Activated CD4-positive, alpha-beta T cell treated with anti-CD3 and anti-CD28 coated beads for 36 hours (primary cell): ENCODE measurements at places on chromosomes 1 and 21. TPM values are rescaled to one million over a fixed set of nuclear protein-coding genes. Genes with fewer than 3 reads are reported as not detected.

SPATA45 gene
- total RNA-seq = not detected

RHEX gene
- not detected for total RNA-seq

LRRC53 gene
- total RNA-seq = not detected

RNU11 gene
- total RNA-seq = not detected

ST6GALNAC5 gene
- total RNA-seq = not detected

SON gene
- 380 TPM for total RNA-seq

GRCh38 chr1:27652111-27652864 lies 17.3 kb upstream of the FGR start:
- H3K27ac ChIP-seq = no peak overlapping the region
- no peak overlapping the region for H3K4me3 ChIP-seq
- H3K4me1 ChIP-seq = peaks cover 15% of the 10 kb centered on the region
- no peaks in the 10 kb centered on the region for H3K36me3 ChIP-seq
- no peak for DNase-seq

GRCh38 chr1:8937701-8938100 lies 8.0 kb upstream of the CA6 start:
- no peaks in the 10 kb centered on the region for H3K27me3 ChIP-seq
- H3K27ac ChIP-seq = no peak overlapping the region
- no peak for DNase-seq
- H3K36me3 ChIP-seq = no peaks in the 10 kb centered on the region

- peaks cover 46% of the 10 kb centered on the region for H3K4me1 ChIP-seq
- no peak for DNase-seq
- H3K27ac ChIP-seq = no peak overlapping the region
- no peaks in the 10 kb centered on the region for H3K27me3 ChIP-seq
These were observed 149.4 kb downstream of the RERE start for GRCh38 chr1:8667869-8668594.

GRCh38 chr1:224616756-224617409 lies 766 bp downstream of the CNIH3 start:
- H3K36me3 ChIP-seq = no peaks in the 10 kb centered on the region
- peak; percentile 13 for DNase-seq
- H3K4me3 ChIP-seq = peak overlapping the region; percentile 42
- peaks cover 52% of the 10 kb centered on the region for H3K27me3 ChIP-seq
- H3K27ac ChIP-seq = no peak overlapping the region
- peaks cover 30% of the 10 kb centered on the region for H3K4me1 ChIP-seq

GRCh38 chr1:88730995-88731394 lies 46.9 kb downstream of the PKN2 start:
- no peak overlapping the region for H3K4me3 ChIP-seq
- no peak for DNase-seq
- H3K36me3 ChIP-seq = peaks cover 36% of the 10 kb centered on the region
- H3K4me1 ChIP-seq = peaks cover 25% of the 10 kb centered on the region

DNA sequence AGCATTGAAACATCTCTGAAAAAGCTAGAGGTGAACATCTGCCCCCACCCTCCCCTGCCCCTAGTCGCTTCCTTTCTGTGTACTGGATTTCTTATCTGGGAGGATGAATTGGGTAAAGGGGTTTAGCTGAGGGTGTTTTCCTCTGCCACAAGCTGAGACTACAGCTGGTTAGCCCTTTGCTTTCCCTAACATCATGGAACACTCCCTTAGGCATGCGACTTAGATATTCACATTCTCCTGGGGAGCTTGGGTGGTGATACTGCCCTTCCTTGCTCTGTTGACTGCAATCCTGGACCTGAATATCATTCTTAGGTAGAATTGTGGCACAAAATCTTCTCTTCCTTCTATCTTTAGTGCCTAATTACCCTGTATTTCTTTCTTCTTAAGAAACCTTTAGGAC lies 117.4 kb upstream of the KIAA0040 start:
- H3K4me1 ChIP-seq = no peaks in the 10 kb centered on the region
- no peaks in the 10 kb centered on the region for H3K27me3 ChIP-seq
- no peak for DNase-seq
- no peak overlapping the region for H3K27ac ChIP-seq
- no peak overlapping the region for H3K4me3 ChIP-seq
- no peaks in the 10 kb centered on the region for H3K36me3 ChIP-seq

- peaks cover 4% of the 10 kb centered on the region for H3K27me3 ChIP-seq
- no peaks in the 10 kb centered on the region for H3K36me3 ChIP-seq
- H3K4me1 ChIP-seq = peaks cover 12% of the 10 kb centered on the region
- no peak for DNase-seq
- H3K27ac ChIP-seq = no peak overlapping the region
- H3K4me3 ChIP-seq = no peak overlapping the region
These were observed 3.5 kb downstream of the EPHX1 start for GRCh38 chr1:225813214-225813964.

GRCh38 chr1:192260076-192260475 lies 56.7 kb upstream of the RGS21 start:
- no peak overlapping the region for H3K4me3 ChIP-seq
- H3K27me3 ChIP-seq = no peaks in the 10 kb centered on the region
- no peak for DNase-seq
- H3K36me3 ChIP-seq = no peaks in the 10 kb centered on the region
- H3K27ac ChIP-seq = no peak overlapping the region

DNA sequence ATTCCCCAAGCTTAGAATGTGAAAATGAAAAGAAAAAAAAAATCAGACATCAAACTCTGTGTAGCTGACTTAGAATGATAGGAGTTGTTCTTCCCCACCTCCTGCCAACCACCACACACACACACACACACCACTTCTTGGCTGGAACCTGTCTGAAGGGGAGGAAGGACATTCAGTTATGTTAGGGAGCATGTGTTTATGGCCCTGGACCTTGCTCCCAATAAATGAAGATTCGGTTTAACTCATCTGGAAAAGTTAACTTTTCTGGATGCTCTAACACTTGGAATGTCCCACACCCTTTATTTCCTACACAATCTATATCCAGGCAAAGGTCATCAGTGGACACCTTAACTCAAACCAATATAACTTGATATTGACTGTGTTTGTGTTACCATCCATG lies 112.4 kb downstream of the DAB1 start:
- H3K4me3 ChIP-seq = no peak overlapping the region
- peaks cover 1% of the 10 kb centered on the region for H3K27me3 ChIP-seq

GRCh38 chr1:160244209-160244608 lies 18.1 kb downstream of the DCAF8 start:
- H3K4me3 ChIP-seq = no peak overlapping the region
- peaks cover 23% of the 10 kb centered on the region for H3K36me3 ChIP-seq
- H3K27ac ChIP-seq = no peak overlapping the region
- H3K27me3 ChIP-seq = no peaks in the 10 kb centered on the region

- H3K4me1 ChIP-seq = no peaks in the 10 kb centered on the region
- H3K27me3 ChIP-seq = no peaks in the 10 kb centered on the region
- H3K4me3 ChIP-seq = no peak overlapping the region
These were observed 95.2 kb downstream of the HLX start for GRCh38 chr1:220974431-220974830.

- H3K36me3 ChIP-seq = no peaks in the 10 kb centered on the region
- peak; percentile 23 for DNase-seq
- peaks cover 4% of the 10 kb centered on the region for H3K4me1 ChIP-seq
- H3K4me3 ChIP-seq = peak within 1 kb of the TSS; percentile 50
- peaks cover 25% of the 10 kb centered on the region for H3K27me3 ChIP-seq
These were observed at the start of gene KCNT2 for GRCh38 chr1:196608390-196609369. Gene KCNT2 (minus strand): TSS chr1:196608440. CDS start chr1:196608309, 131 bp downstream.

GRCh38 chr21:42063191-42063570 lies 7.9 kb upstream of the UMODL1 start:
- H3K27me3 ChIP-seq = no peaks in the 10 kb centered on the region
- DNase-seq = peak; percentile 36
- no peaks in the 10 kb centered on the region for H3K36me3 ChIP-seq
- peaks cover 43% of the 10 kb centered on the region for H3K4me1 ChIP-seq
- peak overlapping the region; percentile 86 for H3K27ac ChIP-seq

DNA sequence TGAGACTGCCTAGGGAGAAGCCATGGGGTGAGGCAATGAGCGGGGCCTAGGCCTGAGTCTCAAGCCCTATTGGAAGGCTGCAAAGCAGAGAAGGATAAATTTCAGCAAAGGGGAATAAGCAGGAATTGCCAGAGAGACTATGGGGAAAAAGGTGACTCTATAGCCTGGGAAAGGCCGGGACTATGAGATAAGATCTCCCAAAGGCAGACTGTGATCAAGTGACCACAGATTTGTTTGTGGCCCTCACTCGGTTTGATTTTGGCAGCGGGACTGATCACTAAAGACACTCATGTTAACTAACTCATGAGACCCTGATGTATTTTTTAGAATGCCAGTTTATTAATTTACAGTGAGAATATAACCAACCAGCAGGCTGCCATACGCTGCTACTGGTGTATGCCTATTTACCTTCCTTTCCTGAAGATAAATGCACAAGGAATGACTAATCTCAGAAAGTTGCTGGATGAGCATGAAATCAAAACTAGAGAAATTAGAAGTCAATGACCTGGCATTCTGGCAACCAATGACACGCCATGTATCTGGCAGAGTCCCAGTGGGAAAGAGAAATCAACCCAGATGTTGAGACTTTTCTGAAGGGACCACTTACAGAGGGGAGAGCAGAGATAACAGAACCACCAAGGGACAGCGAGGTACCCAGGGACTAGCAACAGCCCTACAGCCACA lies 4.3 kb downstream of the HSF2BP start:
- no peaks in the 10 kb centered on the region for H3K27me3 ChIP-seq
- H3K4me3 ChIP-seq = no peak overlapping the region
- H3K4me1 ChIP-seq = peaks cover 12% of the 10 kb centered on the region
- H3K27ac ChIP-seq = peak overlapping the region; percentile 53
- no peaks in the 10 kb centered on the region for H3K36me3 ChIP-seq
- DNase-seq = no peak

GRCh38 chr1:59107516-59107915 lies 189.4 kb upstream of the FGGY start:
- DNase-seq = no peak
- no peaks in the 10 kb centered on the region for H3K27me3 ChIP-seq
- no peak overlapping the region for H3K4me3 ChIP-seq
- H3K27ac ChIP-seq = no peak overlapping the region
- H3K4me1 ChIP-seq = no peaks in the 10 kb centered on the region
- no peaks in the 10 kb centered on the region for H3K36me3 ChIP-seq

DNA sequence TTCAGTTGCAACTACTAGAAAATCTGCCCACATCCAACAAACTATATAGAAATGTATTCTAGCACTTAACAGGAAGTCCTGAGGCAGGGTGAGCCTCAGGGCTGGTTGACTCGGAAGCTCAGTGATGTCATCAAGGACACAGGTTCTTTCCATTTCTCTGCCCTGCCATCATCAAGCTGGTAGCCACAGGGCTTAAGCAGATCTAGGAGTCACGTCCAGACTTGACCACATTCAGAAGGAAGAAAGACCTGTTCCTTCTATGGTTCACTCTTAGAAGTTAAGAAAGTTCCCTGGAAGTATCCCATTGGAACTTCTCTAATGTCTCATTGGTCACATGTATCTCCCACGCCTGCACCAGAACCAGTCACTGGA lies 438.1 kb downstream of the PRDM2 start:
- H3K4me1 ChIP-seq = no peaks in the 10 kb centered on the region
- no peaks in the 10 kb centered on the region for H3K36me3 ChIP-seq
- H3K27me3 ChIP-seq = no peaks in the 10 kb centered on the region
- no peak for DNase-seq
- no peak overlapping the region for H3K27ac ChIP-seq

- H3K27ac ChIP-seq = no peak overlapping the region
- no peak for DNase-seq
- no peak overlapping the region for H3K4me3 ChIP-seq
- H3K36me3 ChIP-seq = no peaks in the 10 kb centered on the region
- H3K27me3 ChIP-seq = peaks cover 10% of the 10 kb centered on the region
These were observed 11.0 kb downstream of the WLS start for GRCh38 chr1:68221001-68221979.

DNA sequence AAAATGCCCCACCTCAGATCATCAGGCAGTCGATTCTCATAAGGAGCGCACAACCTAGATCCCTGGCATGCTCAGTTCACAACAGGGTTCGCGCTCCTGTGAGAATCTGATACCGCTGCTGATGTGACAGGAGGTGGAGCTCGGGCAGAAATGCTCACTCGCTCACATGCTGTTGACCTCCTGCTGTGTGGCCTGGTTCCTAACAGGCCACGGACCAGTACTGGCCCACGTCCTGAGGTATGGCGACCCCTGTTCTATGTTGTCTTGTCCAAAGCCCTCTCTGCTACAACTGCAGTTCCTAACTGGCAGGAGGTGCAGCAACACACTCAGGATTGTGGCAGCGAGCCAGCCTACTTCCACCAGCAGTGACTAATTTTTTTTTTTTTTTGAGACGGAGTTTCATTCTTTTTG lies 70.6 kb downstream of the CLSTN1 start:
- peaks cover 12% of the 10 kb centered on the region for H3K36me3 ChIP-seq
- H3K27me3 ChIP-seq = no peaks in the 10 kb centered on the region
- no peak overlapping the region for H3K4me3 ChIP-seq
- DNase-seq = no peak
- peaks cover 3% of the 10 kb centered on the region for H3K4me1 ChIP-seq
- no peak overlapping the region for H3K27ac ChIP-seq

DNA sequence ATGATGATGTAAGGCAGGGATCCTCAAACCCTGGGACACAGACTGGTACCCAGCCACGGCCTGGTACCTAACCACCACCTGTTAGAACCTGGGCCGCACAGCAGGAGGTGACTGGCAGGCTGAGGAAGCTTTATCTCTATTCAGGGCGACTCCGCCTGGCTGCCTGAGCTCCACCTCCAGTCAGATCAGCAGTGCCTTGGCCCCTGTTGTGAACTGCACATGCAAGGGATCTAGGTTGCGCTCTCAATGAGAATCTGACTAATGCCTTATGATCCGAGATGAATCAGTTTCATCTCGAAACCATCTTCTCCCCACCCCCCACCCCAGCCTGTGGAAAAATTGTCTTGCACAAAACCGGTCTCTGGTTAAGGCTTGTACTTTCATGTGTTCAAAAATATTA lies 4.2 kb downstream of the RNPC3 start:
- no peak overlapping the region for H3K4me3 ChIP-seq
- peak; percentile 83 for DNase-seq
- H3K36me3 ChIP-seq = peaks cover 41% of the 10 kb centered on the region

GRCh38 chr1:211577277-211577818 lies 1.6 kb downstream of the SLC30A1 start:
- H3K4me3 ChIP-seq = peak overlapping the region; percentile 89
- H3K36me3 ChIP-seq = peaks cover 22% of the 10 kb centered on the region
- peak overlapping the region; percentile 10 for H3K27ac ChIP-seq
- no peak for DNase-seq

GRCh38 chr1:167173516-167174184 lies 47.0 kb upstream of the POU2F1 start:
- H3K36me3 ChIP-seq = no peaks in the 10 kb centered on the region
- no peak overlapping the region for H3K27ac ChIP-seq
- H3K4me3 ChIP-seq = no peak overlapping the region
- DNase-seq = no peak

DNA sequence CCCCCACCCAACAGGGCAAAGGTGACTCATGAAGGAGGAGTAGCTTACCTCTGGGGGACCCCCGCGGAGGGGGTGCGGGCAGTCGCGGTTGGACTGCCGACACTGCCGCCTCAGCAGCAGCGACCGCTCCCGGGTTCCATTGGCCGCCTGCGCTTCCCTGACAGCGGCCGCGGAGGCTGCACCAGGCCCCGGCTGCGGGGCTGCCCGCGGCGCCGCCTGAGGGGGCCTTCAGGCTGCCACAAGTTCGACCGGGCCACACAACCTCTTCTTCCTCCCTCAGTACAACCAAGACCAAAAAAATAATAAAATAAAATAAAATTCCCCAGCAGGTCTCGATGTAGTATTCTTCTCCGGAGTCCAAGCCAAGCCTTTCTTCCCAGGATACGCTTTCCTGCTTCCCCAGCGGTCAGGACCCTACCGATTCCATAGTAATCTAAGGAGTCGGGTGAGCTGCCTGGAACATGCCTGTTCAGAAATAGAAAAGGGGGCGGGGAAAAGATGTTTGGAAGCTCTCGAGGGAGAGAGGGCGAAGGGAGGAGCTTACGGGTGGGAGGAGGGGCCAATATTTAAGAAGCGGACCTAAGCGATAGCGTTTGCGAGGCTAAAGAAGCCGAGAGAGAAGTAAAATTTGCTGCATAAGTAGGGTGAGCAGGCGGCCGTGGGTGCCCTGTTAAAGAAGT lies at the start of gene PI4KB:
TSS of gene PI4KB (minus strand) at position 194 of the 680 bp plus-strand sequence. CDS start 10,935 bp downstream, outside the sequence.
- peak within 1 kb of the TSS; percentile 95 for H3K27ac ChIP-seq
- peaks cover 30% of the 10 kb centered on the region for H3K4me1 ChIP-seq
- peaks cover 25% of the 10 kb centered on the region for H3K36me3 ChIP-seq
